ENCODE measurements at places on chromosomes 1 and 21.
A peak's percentile ranks its signal among the peaks of the same experiment; 100 is the strongest.

- DNase-seq = no peak
- no peaks in the 10 kb centered on the region for H3K36me3 ChIP-seq
- H3K4me3 ChIP-seq = no peak overlapping the region
- no peaks in the 10 kb centered on the region for H3K4me1 ChIP-seq
Measured at GRCh38 chr21:36628761-36629460, 70.0 kb upstream of the SIM2 start.

GRCh38 chr1:22849770-22850169, 122.9 kb downstream of the LACTBL1 start:
- no peak overlapping the region for H3K4me3 ChIP-seq
- H3K27ac ChIP-seq = no peak overlapping the region
- DNase-seq = no peak
- no peaks in the 10 kb centered on the region for H3K36me3 ChIP-seq
- no peaks in the 10 kb centered on the region for H3K27me3 ChIP-seq

GRCh38 chr21:25139414-25139813, 467.9 kb downstream of the MRPL39 start:
- no peaks in the 10 kb centered on the region for H3K4me1 ChIP-seq
- DNase-seq = no peak
- no peaks in the 10 kb centered on the region for H3K27me3 ChIP-seq
- no peaks in the 10 kb centered on the region for H3K36me3 ChIP-seq
- no peak overlapping the region for H3K27ac ChIP-seq
- no peak overlapping the region for H3K4me3 ChIP-seq

DNA sequence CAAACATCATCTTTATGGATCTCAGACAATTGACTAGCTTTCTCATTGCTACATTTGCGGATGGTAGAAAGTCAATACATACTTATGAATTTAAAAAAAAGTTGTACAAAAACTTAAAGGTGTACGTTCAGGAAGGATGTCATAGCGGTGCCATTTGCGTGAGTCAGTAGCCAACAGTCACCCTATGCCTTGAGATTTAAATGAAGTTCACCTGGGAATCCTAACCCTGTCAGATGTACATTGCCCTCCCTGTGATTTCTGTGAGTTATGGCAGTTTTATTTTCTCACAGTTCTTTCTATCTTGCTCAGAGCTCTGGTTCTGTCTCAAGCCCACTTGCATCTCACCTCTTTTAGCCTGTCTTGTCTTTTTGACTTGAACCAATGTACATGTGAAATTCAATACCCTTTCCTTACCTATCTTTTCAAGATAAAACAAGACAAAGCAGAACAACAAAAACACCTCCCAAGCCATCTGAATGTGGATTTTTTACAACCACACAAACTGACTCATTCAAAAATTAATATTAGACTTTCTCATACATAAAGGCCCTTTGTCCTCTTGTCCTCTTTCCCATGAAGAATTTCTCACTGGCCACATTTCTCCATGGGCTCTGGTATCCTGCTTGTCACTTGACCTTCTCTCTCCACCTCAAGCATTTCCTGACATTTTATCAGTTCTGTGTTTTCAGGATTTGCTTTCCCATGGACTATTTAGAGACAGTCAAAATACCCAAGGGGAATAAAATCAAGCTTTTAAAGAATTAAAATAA, 25.3 kb upstream of the ZNF697 start:
- H3K4me1 ChIP-seq = no peaks in the 10 kb centered on the region
- H3K4me3 ChIP-seq = no peak overlapping the region
- H3K27ac ChIP-seq = no peak overlapping the region

DNA sequence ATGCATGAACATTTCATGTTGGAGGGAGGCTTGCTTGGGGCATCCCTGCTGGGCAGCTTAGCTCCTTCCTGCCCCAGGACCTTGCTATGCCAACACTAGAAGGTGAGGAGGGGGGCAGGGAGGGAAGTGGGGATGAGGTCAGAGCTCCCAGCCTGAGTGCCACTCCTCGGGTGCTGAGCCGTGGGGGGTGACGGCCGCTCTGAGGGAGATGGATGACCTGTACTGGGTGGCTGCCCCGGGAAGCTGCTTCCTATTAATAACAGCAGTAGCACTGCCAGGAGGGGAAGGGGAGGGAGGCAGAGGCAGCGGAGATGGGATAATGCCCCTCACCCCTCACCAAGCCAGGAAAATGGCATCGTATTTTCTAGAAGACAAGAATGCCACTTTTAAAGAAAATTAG, 60.6 kb downstream of the UBIAD1 start:
- H3K27ac ChIP-seq = no peak overlapping the region
- H3K4me1 ChIP-seq = peaks cover 3% of the 10 kb centered on the region
- no peak overlapping the region for H3K4me3 ChIP-seq
- no peaks in the 10 kb centered on the region for H3K27me3 ChIP-seq

- no peak overlapping the region for H3K4me3 ChIP-seq
- no peak overlapping the region for H3K27ac ChIP-seq
- H3K27me3 ChIP-seq = no peaks in the 10 kb centered on the region
- no peaks in the 10 kb centered on the region for H3K4me1 ChIP-seq
- DNase-seq = no peak
Measured at GRCh38 chr1:242189591-242189990, 190.7 kb upstream of the MAP1LC3C start.

- no peaks in the 10 kb centered on the region for H3K27me3 ChIP-seq
- H3K4me1 ChIP-seq = peaks cover 14% of the 10 kb centered on the region
- no peak overlapping the region for H3K27ac ChIP-seq
- H3K4me3 ChIP-seq = peak overlapping the region; percentile 50
Measured at GRCh38 chr1:155320252-155320651, 442 bp upstream of the RUSC1 start.

DNA sequence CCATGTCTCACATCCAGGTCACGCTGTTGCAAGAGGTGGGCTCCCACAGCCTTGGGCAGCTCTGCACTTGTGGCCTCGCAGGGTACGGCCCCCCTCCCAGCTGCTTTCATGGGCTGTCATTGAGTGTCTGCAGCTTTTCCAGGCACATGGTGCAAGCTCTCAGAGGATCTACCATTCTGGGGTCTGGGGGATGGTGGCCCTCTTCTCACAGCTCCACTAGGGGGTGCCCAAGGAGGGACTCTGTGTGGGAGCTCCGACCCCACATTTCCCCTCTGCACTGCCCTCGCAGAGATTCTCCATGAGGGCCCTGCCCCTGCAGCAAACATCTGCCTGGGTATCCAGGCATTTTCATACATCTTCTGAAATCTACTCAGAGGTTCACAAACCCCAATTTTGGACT, 219.4 kb downstream of the LRRC7 start:
- no peaks in the 10 kb centered on the region for H3K27me3 ChIP-seq
- no peaks in the 10 kb centered on the region for H3K36me3 ChIP-seq
- DNase-seq = no peak
- no peak overlapping the region for H3K4me3 ChIP-seq
- H3K4me1 ChIP-seq = no peaks in the 10 kb centered on the region

DNA sequence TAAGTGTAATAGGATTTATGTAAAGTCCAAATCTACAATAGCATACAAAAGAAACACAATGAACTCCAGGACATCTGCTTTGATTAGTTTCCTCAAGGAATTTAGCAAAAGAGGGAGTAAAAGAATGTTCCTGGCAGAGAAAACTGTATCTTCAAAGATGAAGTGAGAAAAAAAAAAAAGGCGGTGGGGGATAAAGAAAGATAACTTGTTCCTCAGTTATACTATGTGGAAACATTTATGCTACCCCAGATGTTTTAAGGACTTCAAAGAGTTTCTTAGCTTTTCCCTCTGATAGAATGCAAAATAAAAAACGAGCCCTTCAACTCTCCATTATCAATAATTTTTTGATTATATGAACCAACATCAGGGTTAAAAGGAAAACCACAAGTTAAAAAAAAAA, 908.9 kb upstream of the ADGRL2 start:
- no peak overlapping the region for H3K27ac ChIP-seq
- DNase-seq = no peak
- no peaks in the 10 kb centered on the region for H3K27me3 ChIP-seq
- no peaks in the 10 kb centered on the region for H3K4me1 ChIP-seq

GRCh38 chr21:28151758-28152157, 840.9 kb downstream of the LTN1 start:
- no peaks in the 10 kb centered on the region for H3K4me1 ChIP-seq
- no peaks in the 10 kb centered on the region for H3K36me3 ChIP-seq
- H3K27me3 ChIP-seq = no peaks in the 10 kb centered on the region
- H3K4me3 ChIP-seq = no peak overlapping the region

All from effector memory CD4-positive, alpha-beta T cell (primary cell).